ENCODE measurements at places on chromosomes 5 and 9.

DNA sequence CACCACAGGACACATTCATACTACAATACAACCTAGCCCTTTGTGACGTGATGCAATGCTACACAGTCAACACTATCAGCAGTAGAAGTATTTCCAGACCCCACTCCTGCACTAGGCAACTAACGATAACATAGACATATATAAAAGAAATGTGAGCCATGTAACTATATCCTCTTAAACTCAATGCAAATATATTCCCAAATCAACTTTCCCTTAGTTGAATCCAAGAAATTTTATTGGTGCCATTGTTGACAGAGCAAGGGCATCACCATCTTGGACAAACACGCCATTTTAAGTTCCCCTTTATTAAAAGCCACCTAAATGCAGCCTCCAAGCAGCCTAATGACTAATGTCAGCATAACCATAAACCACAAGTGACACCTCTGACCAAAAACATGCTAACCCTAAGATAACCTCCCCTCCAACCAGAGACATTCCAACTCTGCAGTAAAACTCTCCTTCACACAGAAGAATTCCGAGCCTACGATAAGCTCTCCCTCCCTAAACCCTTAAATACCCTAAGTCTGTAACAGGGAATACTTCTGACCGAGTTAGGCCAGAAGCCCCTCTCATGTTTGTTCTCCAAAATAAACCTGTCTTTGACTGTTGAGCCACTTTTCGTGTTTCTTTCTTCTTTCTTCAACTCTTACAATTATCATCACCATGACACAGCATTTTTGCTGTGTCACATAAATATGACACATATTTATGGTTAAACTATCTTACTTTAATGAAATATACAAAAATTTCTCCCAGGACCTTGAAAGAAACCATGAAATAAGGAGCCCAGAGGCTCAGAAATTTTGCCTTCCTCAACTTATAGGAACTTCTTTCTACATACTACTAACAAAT is 1497.8 kb downstream of the EFNA5 start:
- DNase-seq = no peak

- no peak for DNase-seq
Observed at GRCh38 chr5:67414712-67415111, 218.1 kb upstream of the CD180 start.

DNA sequence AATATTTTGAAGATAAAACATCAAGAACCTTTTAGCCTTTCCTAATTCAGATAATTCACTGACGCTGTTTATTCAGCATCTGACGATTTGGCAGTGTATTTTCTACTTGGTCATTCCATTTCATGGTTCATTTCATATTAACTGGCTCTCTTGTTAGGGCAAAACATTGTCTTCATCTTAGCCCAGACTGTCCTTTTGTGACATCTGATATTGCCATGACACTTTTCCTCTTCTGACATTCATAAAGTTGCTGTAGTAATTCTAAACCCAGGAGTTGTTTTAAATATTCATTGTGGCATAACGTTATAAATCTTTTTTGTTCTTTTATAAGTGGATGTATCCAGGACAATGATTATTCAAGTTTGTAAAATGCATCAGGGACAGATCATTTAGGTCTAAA is 1.8 kb downstream of the SCAMP1 start:
- DNase-seq = no peak

DNA sequence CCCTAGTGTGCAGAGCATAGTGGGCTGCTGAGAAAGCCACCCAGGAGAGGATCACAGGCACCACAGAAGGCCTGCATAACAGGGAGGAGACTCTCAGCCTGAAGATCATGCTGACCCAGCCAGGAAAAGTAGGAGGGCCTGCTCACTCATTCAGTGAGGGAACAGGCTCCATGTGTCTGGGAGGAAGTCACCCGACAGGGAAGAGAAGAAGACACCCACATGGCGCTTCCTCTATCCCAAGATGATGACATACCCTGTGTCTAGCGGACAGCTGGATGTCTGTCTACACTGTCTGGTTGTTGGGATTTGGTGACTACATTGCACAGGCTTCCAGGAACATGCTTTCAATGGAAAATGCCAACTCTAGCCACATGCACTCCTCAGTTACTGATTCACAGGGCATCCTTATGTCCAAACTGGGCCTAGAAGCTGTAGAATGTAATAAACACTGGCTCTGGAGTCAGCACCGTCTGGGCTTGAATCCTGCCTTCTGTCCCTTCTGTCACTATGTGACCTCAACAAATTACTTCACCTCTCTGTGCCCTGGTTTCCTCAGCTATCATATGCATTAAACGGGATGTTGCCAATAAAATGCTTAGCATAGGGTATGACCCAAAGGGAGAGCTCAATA is 47.6 kb downstream of the KLHL3 start:
- DNase-seq = no peak

DNA sequence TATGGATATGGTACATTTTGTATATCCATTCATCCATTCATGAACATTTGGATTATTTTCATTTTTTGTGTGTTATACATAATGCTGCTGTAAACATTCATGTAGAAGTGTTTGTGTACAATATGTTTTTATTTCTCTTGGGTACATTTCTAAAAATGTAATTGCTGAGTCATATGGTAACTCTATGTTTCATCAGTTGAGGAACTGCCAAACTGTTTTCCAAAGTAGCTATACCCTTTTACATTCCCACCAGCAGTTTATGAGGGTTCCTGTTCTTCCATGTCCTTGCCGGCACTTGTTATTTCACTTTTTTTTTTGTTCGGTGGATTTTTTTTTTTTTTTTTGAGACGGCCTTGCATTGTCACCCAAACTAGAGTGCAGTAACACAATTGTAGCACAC is 54.0 kb upstream of the MCCC2 start:
- DNase-seq = no peak

DNA sequence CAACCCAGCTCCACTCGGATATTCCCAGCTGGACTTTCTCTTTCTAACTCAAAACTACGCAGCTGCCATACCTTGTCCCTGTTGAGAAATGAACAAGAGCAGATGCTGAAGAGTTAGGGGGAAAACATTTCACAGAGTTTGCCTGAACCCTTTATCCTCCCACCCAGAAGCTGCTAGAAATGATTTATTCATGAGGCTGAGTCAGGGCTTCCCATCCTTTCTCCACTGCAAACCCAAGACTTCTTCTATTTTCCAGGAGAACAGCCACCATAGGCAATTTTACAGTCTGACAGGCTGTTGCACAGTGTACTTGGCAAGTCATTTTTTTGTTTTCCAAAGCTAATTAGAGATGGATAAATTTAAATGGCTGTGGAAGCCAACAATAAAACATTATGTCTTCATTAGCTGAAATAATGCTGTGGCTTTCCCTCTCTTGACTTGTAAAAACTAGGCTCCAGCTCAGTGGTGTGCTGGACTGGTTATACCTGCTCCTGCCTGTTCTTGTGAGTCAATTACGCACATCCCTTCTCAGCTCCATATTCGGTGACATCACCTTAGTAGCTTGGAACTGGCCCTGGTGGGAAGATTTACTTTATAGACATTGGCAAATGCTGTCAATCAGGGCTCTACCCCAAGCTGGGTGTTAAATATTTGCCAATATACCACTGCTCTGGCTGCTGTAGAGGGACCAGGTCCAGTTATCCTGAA is 71.9 kb downstream of the KIF4B start:
- no peak for DNase-seq

- no peak for DNase-seq
Observed at GRCh38 chr5:150402229-150402773, 10.4 kb downstream of the CD74 start.

DNA sequence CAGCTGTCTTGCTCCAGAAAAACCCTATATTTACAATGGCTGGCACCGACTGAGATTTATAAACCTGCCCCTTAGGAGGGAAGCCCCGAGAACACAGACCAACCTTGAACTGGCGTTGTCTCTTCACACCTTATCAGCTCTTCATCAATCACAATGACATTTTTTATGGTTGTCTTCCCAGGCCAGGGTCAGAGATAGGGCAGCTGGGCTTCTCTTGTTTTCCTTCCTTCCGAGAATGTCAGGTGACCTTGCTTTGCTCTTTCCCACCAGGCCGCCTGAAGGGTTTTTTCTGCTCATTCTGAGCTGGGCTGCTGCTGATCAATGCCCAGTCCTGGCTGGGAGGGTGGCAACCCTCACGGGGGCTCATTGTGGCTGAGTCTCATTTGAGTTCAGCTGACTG is 619.1 kb downstream of the CCDC171 start:
- no peak for DNase-seq

GRCh38 chr5:122517091-122517490 is 205.1 kb downstream of the SNCAIP start:
- DNase-seq = no peak

DNA sequence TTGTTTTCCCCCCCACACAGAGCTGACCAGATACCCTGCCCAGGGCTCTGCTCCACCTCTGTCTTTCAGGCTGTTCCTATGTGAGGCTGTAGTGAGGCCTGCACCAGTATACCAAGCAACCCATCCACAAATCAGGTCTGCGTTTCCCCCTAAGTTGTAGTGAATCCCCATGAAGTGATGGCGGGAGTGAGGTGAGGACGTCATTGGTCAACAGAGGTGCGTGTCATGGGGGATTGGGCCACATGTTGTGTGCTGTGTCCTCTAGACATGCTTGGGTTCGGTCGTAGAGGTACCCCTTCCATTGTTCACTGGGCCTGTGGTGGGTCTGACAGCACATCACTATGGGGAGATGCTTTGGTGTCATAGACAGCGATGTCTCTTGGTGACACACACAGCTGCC is 184.6 kb downstream of the CACNA1B start:
- no peak for DNase-seq

GRCh38 chr5:93161661-93162654 is 419.1 kb downstream of the NR2F1-AS1 start:
- DNase-seq = no peak

- DNase-seq = no peak
Observed at GRCh38 chr9:134864821-134865190, 15.8 kb upstream of the FCN2 start.

- no peak for DNase-seq
Observed at GRCh38 chr5:38831909-38832308, 13.9 kb upstream of the OSMR start.

DNA sequence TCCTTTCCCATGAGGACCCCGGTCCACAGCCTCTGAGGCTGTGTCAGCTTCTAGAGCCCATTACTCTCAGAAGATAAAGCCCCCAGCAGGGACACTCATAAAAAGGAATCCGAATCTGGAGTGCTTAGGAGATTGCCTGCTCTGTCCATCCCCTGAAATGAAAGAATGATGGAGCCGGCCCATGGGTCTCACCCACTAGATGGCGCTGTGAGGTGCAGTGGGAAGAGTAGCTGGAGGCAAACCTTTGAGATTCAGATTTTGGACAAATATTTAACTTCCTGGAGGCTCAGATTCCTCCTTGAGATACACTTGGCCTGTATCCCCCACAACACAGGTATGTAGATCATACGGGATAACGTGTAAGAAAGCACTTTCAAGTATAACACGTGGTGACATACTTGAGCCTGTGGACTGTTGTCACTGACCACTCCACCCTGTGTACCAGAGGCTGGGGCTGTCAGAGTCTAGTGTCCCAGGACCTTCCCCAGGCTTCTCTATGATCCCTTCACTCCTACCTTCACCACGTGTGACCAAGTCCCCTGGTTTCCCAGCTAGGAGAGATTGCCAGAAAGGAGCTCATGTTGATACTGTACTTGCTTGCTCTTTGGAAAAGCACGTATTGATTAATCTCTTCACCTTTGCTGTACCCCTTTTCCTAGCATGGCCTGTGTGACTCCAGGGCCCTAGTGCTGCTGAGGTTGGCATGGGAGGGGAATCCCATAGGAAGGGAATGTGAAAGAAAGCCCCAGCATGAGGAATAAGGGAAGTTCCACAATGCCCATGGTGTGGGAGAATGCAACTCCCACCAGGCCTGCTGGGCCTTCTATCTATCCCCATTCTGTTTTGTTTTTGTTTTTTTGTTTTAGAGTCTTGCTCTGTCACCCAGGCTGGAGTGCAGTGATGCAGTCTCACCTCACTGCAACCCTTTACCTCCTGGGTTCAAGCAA is 32.1 kb downstream of the TRMO start:
- peak; percentile 78 for DNase-seq

- DNase-seq = no peak
Observed at GRCh38 chr5:171617817-171618591, 167.6 kb upstream of the SMIM23 start.

GRCh38 chr9:95095641-95096355 is 221.7 kb downstream of the FANCC start:
- no peak for DNase-seq

GRCh38 chr5:151168602-151169344 is 11.2 kb upstream of the ANXA6 start:
- no peak for DNase-seq

DNA sequence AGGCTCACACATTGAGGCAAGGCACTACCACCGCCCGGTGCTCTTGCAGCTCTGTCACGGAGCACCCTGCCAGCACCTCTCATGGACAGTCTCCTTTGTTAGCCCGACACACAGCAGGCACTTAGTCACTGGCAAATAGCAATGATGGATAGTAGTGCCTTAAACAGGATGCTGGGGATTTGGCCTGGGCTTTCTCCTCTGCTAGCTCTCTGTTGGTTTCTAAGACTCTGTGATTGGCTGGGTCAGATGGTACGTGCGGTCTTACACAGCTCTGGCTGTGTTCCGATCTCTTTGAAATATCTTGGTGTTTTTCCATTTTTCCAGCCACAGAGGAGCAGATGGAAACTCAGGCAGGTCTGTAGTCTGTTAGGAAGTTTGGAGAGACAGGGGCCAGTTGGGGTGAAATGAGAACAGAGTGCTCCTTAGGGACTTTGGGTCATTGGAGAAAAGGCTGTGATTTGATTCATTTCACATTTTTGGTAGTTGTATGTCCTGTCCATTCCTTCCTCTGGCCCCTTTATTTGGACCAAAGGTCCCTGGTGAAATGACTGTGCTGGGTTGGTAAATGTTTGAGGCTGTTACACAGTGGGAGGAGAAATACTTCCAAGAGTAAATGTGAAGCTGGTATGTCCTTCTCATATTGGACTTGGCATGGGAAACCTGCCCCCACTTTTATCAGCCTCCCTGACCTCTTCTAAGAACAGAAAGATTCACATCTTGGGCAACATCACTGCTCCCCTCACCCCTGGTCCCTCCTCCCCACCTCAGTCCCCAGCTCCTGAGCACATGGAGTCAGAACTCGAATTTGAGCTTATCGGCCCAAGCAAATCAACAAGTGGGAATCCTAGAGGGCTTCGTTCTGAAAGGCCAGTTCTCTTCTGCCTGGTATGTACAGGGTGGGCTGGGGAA is 3.4 kb downstream of the SMIM3 start:
- no peak for DNase-seq

- DNase-seq = peak; percentile 27
Observed at GRCh38 chr9:2181792-2182191, 166.6 kb downstream of the SMARCA2 start.

DNA sequence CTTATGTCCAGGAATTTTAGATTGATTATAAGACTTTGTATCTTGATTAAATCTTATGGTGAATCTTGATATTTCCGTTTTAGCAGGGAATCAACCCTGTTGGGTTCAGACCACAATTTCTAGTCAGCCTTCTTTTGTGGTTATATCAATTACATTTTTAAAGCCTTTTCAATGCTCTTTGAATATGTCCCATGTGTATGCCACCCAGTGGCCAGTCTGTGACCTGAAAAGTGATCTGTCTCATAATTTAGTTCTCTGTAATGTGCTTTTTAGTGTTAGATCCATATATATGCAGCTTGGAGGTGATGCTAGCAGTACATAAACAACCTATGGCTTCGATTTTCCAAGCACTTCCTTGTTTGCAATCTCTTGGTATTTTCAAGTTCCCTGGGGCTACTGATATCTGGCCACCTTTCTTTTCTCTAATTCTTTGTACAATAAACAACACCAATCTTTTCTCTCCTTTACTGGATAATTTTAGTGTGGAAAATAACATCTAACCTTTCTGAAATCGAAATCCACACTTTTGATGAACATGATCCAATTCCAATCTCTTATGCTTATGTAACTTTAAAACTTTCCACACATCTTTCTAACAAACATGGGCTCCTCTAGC is 28.8 kb downstream of the PDE8B start:
- DNase-seq = peak; percentile 12

GRCh38 chr9:10144355-10144754 is 468.4 kb downstream of the PTPRD start:
- DNase-seq = no peak
